ENCODE measurements at places on chromosomes 1 and 21.

DNA sequence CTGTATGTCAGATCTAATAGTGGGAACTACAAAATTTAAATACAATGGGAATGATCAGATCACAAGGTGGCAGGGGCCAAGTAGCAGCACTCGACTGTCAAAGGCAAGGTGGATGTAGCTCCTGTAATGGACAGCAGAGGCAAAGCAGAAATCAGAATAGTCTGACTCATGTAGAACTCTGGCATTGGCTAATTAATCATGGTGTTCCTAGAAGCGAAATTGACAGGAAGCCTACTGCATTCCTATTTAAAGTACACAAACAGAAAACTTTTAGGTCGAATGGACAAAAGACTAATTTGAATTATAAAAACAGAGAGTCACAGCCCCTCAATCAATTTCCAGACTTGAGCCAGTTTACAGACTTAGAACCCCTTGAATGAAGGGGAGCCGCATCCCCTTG lies 17.4 kb upstream of the IL12RB2 start:
- no peak for DNase-seq

- DNase-seq, result no peak
Measured at GRCh38 chr1:178493301-178493741, 3.4 kb downstream of the CLEC20A start.

DNA sequence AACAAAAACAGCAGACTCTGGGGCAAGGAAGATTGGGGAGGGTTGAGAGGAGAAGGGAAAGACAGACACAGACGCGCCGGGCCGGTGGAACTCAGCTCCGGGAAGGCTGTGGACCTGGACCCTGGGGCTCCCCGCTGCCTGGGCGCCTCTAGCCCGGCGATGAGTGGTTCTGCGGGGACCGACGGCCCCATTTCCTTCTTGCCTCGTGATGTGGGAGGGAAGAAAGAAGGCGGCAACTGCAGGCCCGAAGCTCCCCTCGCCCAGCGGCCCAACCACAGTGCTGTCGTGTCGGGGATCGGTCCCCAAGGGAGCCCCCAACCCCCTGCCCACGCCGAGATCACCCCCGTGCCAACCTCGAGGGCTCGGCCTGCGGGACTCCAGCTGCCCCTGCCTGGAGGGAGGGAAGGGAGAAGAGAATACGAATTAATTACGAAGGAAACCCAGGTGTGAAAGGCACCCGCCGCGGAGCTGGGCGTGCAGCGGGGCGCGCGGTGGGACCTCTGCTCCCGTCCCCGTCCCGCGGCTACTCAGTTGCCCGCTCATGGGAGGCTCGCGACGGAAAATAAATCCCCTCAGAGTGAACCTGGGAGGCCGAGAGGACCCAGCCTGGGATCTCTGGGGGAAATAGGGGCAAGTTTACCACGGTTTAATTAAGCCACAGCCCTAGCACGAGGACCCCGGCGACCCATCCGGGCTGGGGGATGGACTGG lies 7.4 kb downstream of the FOXD3 start:
- no peak for DNase-seq

DNA sequence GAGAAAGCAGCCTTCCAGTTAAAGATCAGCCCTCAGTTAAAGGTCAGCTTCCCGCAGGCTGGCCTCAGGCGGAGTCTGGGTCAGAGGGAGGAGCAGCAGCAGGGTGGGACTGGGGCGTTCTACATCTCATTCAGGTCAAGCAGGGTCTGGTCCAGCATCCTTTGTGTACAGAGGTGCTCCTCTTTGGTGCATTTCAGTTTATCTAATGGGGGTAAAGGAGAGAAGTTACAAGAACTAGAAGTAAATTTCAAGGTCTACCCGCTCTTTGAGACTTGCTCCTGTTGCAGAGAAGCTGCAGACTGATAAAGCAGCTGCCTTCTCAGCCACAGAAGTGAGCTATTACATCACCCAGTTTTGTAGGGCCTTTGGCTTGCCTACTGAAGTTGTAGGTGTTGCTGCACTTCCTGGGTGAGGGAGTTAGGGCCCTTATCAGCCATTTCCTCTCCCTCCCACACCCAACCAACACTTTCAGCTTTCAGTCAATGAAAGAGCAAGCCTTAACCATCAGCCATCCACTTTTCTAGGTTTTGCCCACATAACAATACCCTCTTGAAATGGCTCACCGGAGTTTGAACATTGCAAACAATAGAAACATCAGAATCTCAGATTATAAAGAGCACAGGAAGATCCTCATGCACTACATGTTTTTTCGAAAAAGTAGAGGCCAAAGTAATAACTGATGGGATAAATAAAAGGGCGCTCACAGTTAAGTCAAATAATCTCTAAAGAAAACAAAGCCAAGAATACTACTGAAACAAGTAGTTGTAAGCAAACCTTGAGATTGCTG lies 2.8 kb upstream of the NUP210L start:
- DNase-seq, result no peak
